Cerebellar cortex (tissue), 1 donor: ENCODE measurements at places on chromosomes 1 and 21.

- DNase-seq = no peak
Measured at GRCh38 chr1:1153874-1154273, 19.8 kb upstream of the TTLL10 start.

GRCh38 chr1:199549421-199549820 is 478.1 kb upstream of the NR5A2 start:
- no peak for DNase-seq

DNA sequence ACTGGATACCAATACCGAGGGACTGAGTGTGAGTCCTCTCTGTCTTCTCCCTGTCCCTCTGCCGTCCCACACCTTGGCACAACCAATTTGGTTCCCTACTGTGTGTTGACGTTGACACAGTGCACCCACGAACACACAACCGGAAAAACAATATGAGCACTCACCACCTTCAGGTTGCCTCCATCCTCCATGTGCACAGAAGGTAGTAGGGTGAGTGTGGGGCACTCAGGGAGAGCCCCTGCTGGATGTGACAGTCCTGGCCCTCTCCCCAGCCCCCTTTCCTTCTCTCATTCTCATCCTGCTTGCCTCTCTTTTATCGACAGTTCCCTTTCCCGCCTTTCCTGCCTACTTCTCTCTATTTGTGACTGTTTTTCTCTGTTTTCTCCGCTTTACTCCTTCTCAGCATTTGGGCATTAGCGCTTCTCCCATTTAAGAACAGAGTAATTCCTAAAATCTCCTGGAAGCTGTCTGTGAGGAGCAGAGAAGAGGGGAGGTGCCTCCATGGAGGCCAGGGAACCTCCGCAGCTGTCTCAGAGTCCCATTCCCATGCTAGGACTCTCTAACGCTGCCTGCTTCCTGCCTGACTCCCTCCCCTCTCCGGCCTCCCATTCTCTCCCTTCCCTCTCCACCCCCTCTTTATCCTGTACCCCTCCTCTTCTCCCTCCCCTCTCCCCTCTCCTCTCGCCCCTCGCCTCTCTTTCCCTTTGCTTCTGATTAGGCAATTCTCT is 16.4 kb downstream of the CADM3 start:
- DNase-seq = no peak

DNA sequence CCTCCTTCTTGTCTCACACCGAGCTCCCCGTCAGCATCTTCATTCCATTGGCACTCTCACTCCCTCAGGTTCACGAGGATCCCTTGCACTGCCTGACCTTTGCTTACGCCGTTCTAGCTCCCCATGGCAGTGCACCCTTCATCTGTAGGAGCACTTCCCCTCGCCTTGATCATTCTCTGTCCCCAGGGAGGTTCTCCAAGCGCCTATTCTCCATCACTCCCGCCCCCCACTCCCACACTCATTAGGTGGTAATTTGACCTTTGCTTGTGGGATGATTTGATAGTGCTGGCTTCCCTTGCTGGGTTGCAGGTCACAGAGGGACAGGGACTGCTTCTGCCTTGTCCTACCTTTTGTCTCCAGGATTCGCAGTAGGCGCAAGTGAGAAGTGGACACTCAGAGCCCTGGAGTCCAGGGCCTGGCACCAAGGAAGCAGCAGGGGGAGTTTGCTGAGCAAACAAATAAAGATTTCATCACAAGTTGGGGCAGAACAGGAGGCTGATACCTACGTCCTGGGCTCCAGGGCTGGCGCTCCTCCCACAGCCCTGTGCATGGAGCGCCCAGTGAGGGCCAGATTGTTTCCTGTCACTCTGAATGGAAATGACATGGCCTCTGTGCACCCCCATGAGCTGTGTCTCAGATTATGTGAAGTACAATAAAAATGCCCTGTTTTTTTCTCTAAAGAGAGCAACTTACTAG is 82.0 kb upstream of the RUNX3 start:
- DNase-seq = no peak

DNA sequence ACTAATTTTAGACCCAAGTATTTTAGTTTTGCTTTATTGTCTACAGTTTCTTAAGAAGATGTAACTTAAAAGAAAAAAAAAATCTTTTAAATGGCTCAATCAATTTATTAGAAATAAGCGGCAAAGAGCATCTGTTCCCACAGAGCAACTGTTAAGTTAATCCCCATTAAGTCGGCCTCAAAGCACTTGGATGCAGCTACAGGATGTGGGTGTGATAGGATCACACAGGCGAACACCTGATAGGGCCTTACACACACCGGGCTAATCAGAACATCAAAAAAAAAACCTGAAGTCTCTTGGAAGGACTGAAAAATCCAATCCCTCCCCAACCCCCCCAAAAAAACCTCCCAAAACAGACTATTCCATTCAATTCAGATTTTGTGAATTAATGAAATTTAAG is 23.0 kb downstream of the APP start:
- peak; percentile 65 for DNase-seq
